ENCODE measurements at places on chromosomes 4 and X. TPM values are rescaled to one million over a fixed set of nuclear protein-coding genes. Genes with fewer than 3 reads are reported as not detected.

RNF113A gene
- 17.2 TPM for total RNA-seq

TSPAN5 gene
- 69.6 TPM for total RNA-seq

TLR2 gene
- total RNA-seq, result not detected

HMX1 gene
- total RNA-seq, result not detected

DGKK gene
- total RNA-seq, result not detected

Measured in GM23248 (cell line).